Activated naive CD4-positive, alpha-beta T cell (primary cell): ENCODE measurements at places on chromosomes 7 and 10.

DNA sequence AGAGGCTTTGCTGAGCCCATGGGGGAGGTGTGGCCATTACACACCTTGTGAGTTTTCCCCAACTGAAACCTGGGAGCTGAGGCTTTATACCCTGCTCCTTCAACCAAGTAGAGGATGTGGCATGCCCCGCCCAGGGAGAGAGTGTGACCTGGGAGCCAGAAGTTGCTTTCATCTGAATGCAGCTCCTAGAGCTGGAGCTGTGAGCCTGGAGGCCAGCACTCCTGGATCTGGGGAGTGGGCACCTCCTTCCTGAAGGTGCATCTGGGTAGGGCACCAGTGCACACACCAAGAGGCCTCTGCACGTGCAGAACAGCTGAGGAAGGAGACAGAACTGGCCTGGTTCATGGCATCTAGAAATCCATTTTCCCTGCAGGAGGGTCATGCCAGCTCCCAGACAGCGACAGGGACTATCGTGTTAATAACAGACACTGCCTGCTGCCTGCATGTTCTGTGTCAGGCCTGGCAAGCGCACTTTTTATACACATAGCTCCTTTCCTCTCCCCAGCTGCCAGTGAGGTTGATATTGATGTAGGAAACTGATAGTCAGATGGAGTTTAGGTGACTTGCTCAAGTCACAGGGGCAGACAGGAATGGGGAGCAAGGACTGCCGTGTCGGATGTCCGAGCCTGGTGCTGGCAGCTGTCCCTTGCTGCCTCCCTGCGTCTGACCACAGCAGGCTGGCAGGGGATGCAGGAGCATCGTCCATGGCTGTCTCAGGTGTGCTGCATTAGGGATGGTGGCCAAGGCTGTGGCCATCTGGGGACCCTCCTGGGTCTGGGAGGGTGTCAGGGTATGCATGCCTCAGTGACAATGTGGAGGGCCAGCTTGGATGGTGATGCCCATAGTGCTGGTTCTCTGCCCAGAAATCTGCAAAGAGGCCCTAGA is 189.9 kb upstream of the CXCL12 start:
- no peak for DNase-seq

DNA sequence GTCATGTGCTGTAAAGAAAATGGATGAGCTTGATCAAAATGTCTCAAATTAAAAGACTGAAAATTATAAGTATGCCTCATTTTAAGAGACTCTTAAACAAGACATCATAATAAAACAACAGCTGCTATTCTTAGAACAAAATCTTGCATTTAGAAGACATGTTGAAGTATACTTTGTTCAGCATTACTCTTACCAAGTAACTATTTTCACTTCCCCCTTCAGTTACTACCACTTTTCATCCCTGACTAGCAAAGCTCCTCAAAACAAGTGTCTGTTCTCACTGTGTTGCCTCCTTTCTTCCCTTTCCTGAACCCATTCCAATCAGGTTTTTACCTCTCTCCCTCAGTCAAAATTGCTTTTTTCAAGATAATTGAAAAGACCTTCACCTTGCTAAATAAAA is 31.6 kb downstream of the ELAPOR2 start:
- DNase-seq = no peak

- no peak for DNase-seq
Measured at GRCh38 chr7:5773661-5774086, 7.8 kb downstream of the RNF216 start.

DNA sequence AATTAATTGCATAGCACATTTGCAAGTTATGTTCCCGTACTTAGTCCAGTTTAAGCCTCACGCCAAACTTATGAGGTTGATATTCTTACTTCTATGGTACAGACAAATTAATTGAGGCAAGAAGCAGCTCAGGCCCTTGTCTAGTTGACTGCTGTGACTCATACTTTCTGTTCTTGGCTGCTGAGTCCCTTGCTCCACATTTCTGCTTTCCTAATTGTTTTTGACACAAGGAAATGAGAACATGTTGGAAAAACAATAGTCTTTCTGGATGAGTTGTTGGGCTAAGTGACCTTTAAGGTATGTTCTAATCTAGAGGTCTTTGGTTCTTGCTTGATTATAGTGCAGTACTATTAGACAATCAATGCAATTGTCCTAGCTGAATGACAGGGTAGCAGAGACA is 331.8 kb downstream of the NRG3 start:
- no peak for DNase-seq

GRCh38 chr10:36534471-36535002 is 590.9 kb upstream of the ANKRD30A start:
- DNase-seq = no peak

- no peak for DNase-seq
Measured at GRCh38 chr7:134910968-134911367, 75.3 kb upstream of the AGBL3 start.

DNA sequence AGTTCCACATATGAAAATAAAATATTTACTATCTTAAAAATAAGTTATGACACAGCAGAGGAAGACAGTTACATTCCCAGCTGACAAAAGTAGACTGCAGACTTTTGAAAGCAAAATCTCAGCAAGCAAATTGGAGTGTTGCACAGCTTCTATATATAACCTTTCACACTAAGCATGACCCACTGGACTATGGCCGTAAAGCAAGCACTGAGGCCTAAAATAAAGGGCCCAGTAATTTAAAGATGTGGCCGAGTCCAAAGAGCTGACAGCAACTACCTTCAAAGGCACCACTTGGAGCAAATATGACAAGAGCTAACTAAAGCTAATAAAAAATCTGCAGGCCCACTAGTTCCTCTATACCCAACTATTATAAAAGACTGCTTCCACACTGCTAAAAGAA is 6.5 kb downstream of the GDI2 start:
- DNase-seq = no peak

- no peak for DNase-seq
Measured at GRCh38 chr7:34357068-34357467, 300.9 kb upstream of the NPSR1 start.

- no peak for DNase-seq
Measured at GRCh38 chr7:131325179-131325840, 2.4 kb upstream of the MKLN1 start.

GRCh38 chr10:103872137-103872931 is 17.0 kb upstream of the SH3PXD2A start:
- DNase-seq = no peak

- no peak for DNase-seq
Measured at GRCh38 chr10:7075110-7075509, 335.7 kb downstream of the SFMBT2 start.

DNA sequence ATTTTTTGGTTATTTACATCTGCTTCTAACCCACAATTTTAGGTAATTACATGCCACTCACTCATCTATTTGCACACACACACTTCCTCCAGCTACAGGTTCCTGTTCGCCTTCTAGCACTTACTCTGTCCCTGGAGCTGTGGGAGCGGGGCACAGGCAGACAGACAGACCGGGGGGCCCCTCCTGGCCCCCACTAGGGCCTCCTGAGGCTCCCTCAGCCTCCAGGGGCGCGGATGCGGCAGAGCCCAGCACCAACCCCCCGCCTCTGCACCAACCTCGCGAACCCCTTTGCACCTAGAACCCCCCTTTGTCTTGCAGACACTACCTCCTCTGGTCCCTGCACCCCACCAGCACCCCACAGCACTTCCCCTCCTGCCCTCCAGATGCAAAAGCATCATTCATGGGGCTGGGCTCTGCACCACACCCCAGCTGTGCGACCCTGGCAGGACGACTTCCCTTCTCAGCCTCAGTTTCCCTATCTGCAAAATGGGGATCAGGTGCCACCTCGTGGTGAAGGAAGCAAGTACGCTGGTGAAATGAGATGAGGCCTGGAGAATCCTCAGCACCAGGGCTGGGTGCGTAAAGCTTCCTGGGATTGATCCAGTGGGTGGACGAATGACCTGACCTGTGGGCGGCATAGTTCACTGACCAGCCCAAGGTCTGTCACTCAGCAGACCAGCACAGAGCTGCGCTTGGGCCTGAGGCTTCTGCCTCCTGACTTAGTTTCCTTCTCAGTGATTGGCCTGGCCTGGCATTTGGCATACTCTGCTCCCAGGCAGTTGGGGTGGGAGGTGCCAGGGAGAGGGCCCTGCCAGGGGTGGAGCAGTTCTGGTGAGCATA is 37.9 kb downstream of the ELFN1 start:
- no peak for DNase-seq

DNA sequence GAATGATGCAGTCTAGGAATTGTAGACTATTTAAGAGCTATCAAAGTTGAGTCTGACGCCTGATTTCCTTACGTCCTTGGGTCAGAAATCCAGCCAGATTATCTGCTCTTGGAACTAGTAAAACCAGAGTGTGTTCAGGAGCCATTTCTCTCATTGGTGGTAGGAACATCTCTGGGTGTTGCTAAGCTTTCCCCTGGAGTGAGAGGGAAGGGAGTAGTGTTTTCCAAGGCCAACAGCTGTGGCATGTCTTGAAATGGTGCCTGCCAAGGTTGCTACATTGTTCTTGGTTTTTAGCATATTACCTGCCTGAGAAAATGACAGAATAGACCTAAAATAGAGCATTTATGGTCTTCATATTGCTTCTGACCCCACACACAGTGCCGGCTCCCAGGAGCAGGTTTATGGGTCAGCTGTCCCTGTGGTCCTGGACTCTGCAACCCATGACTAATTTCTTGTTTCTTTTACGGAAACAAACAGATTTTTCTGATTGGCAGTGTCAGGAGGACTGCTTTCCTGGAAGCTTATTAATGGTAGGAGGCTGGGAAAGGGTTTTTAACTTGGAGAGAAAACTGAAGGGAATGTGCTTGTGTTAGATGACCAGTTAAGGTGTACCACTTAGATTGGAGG is 17.5 kb downstream of the GBF1 start:
- no peak for DNase-seq

- no peak for DNase-seq
Measured at GRCh38 chr7:41383596-41383995, 319.3 kb downstream of the INHBA start.

DNA sequence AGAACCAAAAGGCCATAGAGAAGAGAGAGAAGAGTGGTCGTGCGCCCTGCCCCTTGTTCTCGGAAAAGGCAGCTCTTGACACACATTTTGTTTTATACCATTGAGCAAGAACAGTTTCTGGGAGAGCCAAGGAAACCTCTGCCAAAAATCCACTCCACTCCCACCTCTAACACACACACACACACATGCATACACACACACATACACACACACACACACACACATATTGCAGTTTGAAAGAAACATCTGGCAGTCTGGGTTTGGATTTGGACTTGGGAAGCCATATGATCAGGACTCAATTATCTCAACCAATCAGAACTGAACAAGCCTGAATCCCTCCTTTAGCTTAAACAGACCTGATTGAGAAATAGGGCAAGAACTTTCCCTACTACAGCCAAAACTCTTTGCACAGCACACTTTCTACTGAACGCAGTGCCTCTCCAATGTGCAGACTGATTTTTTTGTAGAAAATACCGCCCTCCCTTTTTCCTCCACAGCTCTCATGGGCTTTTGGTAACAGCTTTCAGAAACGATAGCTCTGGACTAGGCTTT is 484.0 kb upstream of the ZWINT start:
- DNase-seq = no peak

DNA sequence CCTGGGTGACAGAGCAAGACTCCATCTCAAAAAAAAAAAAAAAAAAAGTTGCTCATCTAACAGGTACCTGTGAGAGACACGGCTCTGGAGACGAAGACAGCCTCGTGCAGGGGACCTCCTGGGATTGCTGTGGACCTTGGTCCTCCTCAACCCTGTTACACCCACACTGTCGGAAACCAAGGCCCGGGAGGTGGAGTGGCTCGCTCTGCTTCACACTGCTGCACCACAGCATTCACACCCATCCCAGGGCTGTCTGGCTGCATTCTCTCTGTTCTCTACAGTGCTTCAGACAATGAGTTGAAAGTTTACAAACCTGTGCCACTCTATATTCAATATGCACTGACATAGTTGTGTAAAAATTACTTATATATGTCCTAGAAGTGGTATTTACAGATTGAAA is 101.0 kb upstream of the TNS3 start:
- DNase-seq = no peak

- DNase-seq = no peak
Measured at GRCh38 chr10:85311613-85312337, 983.4 kb downstream of the CCSER2 start.

DNA sequence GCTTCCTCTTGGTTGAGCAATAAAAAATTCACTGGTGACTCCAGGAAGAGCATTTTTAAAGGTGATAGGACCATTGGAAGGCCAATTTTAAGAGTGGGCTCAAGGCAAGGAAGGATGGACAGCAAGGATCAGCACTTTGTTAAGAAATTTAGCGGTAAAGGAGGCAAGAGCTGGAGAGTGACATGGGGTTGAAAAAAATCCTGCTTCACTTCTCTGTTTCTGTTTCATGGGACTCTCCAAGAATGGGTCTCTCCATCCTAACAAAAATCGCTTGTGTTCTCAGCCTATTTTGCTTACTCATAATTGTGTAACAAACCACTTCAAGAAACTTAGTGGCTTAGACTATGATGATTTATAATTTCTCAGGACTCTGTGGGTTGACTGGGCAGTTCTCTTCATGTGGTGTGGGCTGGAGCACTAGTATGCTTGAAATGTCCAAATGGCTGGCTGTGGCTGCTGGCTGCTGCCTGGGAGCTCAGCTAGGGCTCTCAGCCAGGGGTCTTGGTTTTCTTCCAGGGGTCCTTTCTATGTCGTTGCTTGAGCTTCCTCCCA is 59.8 kb upstream of the ZNRF2 start:
- DNase-seq = no peak

GRCh38 chr7:135939261-135939812 is 37.8 kb downstream of the MTPN start:
- no peak for DNase-seq

DNA sequence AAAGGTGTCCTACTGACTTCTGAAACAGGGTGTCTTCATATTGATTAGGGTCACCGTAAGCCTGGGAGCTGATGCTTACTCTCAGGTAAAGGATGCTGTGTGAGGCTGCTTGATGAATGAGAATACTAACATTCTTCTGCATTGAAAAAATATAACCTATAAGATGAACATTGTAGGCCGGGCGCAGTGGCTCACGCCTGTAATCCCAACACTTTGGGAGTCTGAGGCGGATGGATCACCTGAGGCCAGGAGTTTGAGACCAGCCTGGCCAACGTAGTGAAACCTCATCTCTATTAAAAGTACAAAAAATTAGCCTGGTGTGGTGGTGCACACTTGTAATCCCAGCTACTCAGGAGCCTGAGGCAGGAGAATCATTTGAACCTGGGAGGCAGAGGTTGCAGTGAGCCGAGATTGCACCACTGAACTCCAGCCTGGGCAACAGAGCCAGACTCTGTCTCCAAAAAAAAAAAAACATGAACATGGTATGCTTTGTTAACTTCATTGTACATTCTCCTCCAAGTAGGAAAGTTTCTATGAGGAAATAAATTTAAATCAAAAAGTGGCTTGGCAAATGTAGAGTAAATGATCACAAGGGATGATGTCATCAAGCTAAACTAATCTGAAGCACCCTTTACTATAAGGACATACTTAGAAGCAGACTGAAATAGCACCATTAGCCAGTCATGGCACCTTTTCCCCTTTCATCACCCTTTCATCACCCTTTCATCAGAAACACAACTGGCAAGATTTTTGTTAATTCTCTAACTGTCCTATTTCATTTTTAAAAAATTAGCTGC is 1.5 kb upstream of the BRAF start:
- no peak for DNase-seq

DNA sequence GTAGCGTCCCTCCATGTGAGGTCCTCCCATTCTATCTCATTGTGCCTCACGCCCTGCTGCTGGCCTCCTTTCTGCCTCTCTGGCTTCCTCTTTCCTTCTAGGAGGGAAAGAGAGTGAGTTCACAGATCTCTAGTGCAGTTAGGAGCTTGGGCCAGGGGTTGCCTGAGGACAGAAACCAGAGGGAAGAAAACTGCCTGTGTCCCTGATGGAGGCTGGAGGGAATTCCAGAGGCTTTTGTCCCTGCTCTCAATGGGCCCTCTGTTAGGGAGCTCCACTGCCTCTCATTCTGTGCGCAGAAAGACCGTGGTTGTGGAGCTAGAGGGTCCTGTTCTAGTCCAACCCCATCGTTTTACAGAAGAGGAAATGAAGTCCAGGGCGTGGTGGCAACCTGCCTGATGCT is 4.6 kb downstream of the MARVELD1 start:
- DNase-seq = no peak
